ENCODE measurements at places on chromosomes 3 and 15.

- no peak for DNase-seq
Measured at GRCh38 chr15:58627046-58627445, 122.5 kb downstream of the ADAM10 start.

DNA sequence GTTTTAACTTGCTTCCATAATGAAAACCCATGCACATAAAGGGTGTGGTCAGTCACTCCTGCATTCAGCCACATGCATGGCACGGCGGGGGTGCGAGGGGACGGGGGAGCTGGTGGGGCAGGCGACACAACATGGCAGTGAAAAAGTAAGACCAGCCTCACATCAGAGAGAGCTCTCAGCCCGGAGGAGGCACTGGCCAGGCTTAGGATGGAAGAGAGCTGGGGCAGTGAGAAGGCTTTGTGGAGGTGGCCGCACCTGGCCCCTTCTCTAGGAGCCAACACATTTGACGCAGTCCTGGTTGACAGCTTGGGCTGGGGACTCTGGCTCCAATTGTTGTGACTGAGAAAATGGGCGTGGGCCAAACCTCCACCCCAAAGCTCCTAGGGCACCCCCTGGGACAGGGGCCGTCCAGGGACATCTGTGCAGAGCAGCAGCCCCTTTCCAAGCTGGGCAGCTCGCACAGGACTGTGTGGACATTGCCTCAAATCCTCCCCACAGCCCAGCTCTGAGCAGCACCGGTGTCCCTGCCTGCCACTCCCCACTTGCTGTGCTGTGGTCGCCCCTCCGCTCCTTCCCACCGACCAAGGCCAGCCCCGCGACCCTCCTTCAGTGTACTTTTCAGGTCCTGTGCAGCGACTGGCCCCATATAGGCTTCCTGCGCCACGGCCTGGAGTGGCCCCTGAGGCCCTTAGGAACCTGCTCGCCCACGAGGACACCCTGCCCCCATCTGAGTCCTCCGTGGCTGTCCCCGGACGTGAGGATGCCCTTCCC, 126.0 kb upstream of the IQSEC1 start:
- no peak for DNase-seq

DNA sequence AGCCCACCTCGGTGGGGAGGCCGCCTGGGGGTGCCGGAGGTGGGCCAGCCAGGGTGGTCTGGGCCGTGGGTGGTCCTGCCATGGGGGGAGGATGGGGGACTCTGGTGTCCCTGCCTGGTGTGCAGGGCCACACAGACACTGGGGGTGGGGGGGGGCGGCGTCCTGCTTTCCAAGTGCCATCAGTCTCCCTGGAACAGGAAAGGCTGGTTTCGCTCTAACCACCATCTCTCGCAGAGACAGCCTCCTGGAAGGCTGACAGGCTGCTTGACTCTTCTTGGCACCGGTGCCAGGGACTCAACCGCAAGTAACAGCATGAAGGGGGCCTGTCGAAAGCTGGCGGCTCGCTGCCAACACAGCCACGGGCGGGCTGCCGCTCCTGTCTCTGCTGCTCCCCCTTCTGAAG, 40.3 kb downstream of the RGMA start:
- peak; percentile 48 for DNase-seq

GRCh38 chr3:140493271-140493670, 184.6 kb upstream of the TRIM42 start:
- DNase-seq, result no peak

All from H4 (cell line).